ENCODE measurements at places on chromosomes 2 and 18.

GRCh38 chr2:239666855-239667376, 266.1 kb upstream of the HDAC4 start:
- DNase-seq, result no peak

- DNase-seq, result no peak
These were observed 25.0 kb downstream of the CYBRD1 start for GRCh38 chr2:171547256-171547655.

GRCh38 chr18:55261253-55261652, 302.0 kb upstream of the CCDC68 start:
- no peak for DNase-seq

DNA sequence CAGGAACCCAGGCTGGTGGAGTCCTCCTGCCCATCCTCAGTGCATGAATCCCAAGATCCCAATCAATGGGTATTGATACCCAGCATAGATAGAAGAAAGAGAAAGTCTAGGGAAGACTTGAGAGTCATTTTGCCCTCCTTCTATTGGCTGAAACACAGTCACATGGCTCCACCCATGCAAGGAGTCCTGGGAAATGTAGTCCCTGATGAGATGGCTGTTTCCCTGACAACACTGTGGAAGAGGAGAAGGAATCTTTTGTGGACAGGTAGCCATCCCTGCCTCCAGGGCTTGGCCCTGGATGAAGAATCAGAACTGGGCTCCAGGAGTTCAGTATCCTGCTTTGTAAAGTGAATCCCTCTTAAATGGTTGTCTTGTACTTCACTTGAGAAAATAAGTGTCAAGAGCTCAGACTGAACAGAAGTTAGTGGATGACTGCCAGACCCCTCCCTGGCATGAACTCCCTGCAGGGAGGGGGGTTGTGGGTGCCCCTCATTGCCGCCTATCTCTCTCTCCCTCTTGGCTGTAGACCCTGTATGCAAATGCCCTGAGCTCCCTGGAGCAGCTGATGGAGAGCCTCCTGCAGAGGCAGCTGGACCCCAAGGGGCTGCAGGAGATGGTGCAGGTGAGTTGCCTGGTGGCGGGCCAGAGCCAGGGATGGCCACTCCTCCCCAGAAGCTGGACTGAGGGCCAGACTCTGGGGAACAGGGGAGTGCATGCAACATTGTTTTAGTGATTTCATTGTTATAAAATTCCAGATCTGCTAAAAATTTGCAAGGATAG, 36.1 kb downstream of the MROH2A start:
- no peak for DNase-seq

DNA sequence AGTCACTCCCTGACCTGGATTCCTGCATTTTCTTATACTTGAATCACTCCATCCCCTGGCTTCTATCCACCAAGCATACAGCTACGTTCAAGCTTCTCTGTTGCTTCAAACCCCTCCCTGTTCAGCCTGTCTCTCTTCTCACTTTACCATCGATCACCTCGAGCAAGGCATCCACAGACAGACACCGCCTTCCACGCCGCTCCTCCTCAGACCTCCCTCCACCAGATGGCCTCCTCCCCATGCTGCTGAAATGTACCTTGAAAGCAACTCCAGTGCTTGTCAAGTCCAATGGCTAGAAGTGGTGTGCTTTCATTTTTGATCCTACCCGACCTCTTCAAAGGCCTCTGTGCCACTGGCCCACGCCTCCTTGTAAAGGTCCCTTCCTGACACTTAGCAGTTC, 131.3 kb upstream of the ACAA2 start:
- DNase-seq, result no peak

DNA sequence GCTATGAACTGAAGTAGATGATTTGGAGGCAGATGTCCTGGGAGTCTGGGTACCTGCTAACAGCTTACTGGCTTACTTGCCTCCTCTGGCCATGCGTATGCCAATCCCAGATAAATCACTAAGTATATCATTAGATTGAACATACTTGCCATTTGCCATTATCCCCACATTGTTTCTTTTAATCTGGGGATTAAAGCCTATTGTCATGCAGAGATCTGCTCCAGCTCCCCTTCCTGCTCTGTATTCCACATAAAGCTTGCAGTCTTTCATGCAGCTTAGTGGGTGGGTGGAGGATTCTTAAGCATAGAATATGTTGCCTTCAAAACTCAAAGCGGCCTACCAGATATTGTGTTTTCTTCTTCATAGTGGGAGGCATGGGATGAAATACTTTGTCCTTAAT, 311.8 kb upstream of the MMADHC start:
- no peak for DNase-seq

DNA sequence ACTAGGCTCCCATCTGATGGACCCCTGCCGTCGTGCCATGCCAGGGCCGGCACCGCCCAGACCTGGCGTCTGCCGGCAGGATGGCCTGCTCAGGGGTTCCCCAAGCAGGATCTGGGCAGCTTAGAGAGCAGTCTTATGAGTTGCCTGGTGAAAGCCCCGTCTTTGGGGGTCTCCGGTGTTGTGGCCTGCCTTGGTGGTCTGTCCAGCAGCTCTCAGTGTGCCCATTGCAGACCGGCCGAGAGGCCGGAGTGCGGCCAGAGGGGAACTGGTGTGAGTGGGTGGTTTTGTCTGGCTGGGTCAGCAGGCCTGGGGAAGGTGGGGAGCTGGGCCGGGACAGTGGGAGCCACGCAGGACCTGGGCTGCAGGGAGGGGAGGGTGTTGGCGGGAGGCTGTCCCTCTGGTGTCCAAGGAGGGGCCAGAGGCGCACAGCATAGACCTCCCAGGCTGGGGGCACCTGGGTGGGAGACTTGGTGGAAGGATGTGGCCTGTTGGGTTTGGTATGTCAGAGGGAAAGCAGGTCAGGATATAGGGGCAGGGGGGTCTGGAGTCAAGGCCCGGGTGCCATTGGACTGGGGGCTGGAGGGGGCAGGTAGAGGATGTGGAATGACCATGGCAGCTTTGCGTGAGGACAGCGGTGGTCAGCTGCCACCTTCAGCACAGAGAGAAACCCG, 16.5 kb downstream of the GPC1 start:
- no peak for DNase-seq

- no peak for DNase-seq
These were observed 101.7 kb downstream of the STK39 start for GRCh38 chr2:168145426-168146310.

DNA sequence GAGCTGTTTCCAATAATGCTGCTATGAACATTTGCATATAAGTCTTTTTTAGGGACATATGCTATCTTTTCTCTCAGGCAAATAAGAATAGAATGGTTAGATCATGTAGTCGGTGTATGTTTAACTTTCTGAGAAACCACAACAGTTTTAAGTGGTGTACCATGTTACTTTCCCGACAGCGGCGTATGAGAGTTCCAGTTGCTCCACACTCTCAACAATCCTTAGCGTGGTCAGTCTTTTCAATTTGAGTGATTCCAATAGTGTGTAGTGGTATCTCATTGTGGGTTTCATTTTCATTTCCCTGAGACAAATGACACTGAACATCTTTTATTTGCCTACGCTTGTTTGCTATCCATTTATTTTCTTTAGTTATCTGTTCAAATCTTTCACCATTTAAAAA, 149.5 kb downstream of the ACOXL start:
- no peak for DNase-seq

- no peak for DNase-seq
These were observed 247.6 kb upstream of the THSD7B start for GRCh38 chr2:136517716-136518115.

GRCh38 chr2:156565066-156565710, 129.0 kb downstream of the GPD2 start:
- no peak for DNase-seq

DNA sequence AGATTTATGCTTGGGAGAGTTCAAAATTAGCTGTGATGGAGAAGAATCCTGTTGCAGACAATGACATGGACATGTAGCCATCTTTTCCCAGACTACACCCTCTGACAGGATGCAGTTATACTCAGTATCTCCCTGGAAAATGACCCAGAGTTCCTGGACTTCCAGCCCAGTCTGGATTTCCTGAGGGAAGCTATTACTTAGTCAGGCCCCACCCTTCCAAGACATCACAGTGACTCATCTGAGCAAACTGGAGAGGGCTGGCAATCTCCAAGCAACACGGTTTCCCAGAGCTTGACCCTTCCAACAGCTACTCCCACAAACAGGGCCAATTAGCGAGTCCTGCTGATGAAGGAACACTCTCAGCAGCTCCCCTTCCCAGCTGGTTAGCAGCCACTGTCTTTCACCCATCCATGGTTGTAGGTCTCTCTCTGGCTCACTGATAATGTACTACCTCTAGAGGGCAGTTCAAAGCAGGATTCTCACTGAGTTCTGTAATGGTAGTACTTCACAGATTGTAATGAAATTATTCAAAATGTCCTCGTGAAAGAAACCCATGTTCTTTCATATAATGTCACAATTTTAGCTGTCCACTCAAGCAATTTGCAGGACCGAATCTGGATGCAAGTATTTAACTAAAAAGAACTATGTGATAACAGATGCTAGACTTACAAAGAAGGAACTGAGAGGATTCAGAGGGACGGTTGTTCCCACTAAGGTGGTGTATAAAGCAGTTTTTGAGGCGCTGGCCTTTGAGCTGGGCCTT, 110.2 kb downstream of the MDH1 start:
- DNase-seq, result no peak

GRCh38 chr2:134119117-134119712, 134.7 kb upstream of the MGAT5 start:
- no peak for DNase-seq

- DNase-seq, result no peak
These were observed 2.6 kb downstream of the PMAIP1 start for GRCh38 chr18:59902131-59902992.

- no peak for DNase-seq
These were observed 10.2 kb downstream of the TMEM17 start for GRCh38 chr2:62495761-62496160.

- DNase-seq, result no peak
These were observed 143.2 kb upstream of the KYNU start for GRCh38 chr2:142734231-142734630.

DNA sequence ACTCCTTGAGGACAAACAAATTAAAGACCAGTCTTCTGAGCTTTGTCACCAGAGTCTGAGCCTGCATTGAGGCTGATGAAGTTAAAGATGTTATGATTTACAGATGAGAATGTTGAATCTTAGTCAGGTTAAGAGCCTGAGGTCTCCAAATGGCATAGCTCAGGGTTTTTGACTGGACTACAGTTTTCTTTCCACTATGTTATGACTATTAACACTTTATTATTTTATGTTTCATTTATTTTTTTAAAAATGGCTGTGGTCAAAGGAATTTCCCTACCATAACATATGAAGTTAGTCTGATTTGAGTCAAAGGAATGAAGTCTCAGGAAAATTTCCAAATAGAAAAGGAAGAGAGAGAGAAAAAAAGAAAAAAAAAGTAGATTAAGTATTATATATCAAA, 39.7 kb upstream of the CWC22 start:
- no peak for DNase-seq

- DNase-seq, result no peak
These were observed 56.1 kb downstream of the BABAM2 start for GRCh38 chr2:27946530-27947060.

GRCh38 chr2:142758973-142759372, 118.5 kb upstream of the KYNU start:
- no peak for DNase-seq

GRCh38 chr2:224162122-224162521, 123.0 kb upstream of the SERPINE2 start:
- DNase-seq, result no peak

- no peak for DNase-seq
These were observed 120.9 kb downstream of the MMADHC start for GRCh38 chr2:149466635-149467034.

DNA sequence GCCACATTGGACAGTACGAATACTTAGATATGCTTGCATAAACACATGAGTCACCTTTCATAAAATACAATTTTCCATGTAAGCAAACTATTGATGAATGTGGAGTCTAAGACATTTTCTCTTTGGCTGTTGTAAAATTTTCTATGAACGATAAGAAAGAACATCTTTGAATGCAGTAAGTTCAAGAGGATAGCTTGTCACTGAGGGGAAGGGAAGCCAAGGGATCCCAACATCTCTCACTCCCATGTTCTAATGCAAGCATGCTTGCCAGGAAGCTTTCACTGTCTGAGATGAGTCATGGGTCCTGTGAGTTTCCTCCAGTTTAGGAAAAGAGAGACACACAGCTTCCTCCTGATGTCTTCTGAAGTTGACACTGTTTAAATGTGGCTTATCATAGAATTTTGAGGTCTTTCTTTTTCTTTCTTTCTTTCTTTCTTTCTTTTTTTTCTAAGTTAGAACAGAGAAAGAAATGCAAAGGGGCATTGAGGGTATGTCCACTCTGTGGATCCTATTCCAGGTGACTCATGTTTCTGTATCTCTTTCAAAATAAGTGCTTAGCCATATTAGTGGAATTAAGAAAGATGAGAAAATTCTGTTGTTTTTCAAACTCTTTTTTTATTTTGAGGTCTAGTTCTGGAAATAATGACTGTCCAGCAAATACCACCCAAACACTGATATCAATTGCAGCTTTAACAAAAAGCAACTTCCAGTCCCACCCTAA, 146.6 kb downstream of the RDH14 start:
- no peak for DNase-seq
